ENCODE measurements at places on chromosomes 13 and 19.
A peak's percentile ranks its signal among the peaks of the same experiment; 100 is the strongest.

DNA sequence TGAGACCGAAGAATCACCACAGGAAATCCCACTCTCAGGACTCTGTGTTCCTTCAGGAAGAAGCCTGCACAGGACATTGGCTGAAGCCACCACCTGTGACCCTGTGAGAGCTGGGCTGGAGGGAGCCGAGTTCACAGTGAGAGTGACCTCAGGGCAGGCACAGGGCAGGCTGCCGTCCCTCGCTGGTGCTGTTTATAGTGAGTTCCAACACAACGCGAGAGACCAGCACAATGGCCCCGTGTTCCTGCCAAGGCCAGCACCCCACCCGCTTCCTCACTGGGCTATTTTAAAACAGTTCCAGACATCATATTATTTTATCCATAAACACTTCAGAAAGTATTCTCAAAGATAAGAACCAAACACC, 18.4 kb upstream of the GAS6 start:
- DNase-seq = no peak

GRCh38 chr13:91195789-91196188, 151.7 kb upstream of the MIR17HG start:
- DNase-seq = no peak

- no peak for DNase-seq
Measured at GRCh38 chr13:48078251-48078656, 16.6 kb downstream of the MED4 start.

GRCh38 chr13:97179501-97179900, 42.6 kb upstream of the MBNL2 start:
- DNase-seq = no peak

GRCh38 chr13:52780092-52780491, 40.5 kb upstream of the CNMD start:
- DNase-seq = no peak

DNA sequence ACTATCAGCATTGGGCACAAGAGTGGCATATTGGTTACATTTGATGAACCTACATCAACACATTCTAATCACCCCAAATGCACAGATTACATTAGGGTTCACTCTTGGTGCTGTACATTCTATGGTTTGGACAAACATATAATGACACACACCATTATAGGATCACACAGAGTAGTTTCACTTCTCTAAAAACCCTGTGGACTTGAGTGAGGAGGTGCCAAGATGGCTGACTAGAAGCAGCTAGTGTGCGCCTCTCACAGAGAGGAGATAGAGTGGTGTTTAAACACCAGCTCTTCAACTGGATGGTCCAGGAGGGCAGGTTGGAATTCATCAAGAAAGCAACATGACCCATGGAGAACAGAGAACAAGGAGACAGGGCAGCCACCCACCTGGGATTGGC, 265.6 kb downstream of the TDRD3 start:
- DNase-seq = no peak

- no peak for DNase-seq
Measured at GRCh38 chr13:112743451-112744167, 53.8 kb downstream of the ATP11A start.

- no peak for DNase-seq
Measured at GRCh38 chr19:1864480-1865171, 1.2 kb upstream of the KLF16 start.

- no peak for DNase-seq
Measured at GRCh38 chr13:24176351-24177101, 16.0 kb downstream of the SPATA13 start.

GRCh38 chr13:25227690-25228089, 55.6 kb upstream of the AMER2 start:
- DNase-seq = no peak

DNA sequence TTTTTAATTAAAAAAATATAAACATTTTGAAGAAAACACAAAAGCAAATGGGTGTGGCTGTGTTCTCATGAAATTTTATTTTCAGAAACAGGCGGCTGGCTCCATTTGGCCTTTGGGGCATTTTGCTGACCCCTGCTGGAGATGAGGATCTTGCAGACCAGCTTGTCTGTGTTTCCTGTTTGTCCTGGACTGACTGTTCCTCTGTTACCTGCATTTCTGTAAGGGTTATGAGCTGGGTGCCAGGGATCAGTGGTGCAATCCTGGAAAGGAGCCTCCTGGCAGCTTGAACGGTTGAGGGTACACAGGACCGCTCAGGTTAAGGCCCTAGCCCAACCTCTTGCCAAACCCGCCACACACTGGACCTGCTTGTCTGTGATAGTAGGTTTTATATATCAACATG, 49.9 kb downstream of the ZNF787 start:
- no peak for DNase-seq

GRCh38 chr13:100674572-100674871, at the start of gene TMTC4:
Gene TMTC4, minus strand, starts transcription at chr13:100674795. Its CDS starts 4,433 bp downstream, at chr13:100670362.
- no peak for DNase-seq

DNA sequence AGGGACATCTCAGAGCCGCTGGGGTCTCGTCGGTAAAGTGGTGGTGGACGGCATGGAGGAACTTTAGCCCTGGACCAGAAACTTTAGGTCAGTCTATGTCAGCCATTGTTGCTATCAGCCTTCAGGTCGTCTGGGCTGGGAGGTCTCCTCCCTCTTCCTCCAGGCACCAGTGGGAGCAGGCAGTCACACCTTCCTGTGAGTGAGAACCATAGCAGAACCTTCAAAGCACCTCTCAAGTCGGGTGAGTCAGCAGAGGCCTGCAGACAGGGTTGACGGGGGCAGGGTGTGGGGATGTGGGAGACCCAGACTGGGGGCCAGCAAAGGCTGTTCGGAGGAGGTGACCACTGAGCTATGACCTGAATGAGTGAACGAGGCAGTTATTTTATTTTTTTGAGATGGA, 15.4 kb upstream of the SBNO2 start:
- DNase-seq = peak; percentile 41

- DNase-seq = no peak
Measured at GRCh38 chr13:26951581-26952177, 191.1 kb upstream of the GPR12 start.

- no peak for DNase-seq
Measured at GRCh38 chr19:10625762-10626138, 397 bp downstream of the SLC44A2 start.

DNA sequence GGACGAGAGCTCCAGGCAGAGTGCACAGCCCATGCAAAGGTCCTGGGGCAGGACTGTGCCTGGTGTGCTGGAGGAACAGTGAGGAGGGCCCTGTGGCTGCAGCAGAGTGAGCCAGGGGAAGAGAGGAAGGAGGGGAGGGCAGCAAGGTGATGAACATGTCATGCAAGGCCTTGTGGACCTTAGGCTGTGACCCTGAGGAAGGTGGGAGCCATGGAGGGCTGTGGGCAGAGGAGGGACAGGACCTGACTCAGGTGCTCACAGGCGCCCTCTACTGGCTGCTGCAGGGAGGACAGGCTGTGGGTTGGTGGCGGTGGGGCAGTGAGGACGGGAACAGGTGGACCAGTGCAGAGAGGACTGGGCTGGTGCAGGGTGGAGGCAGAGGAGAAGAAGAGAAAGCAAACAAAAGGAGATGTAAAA, 170.3 kb downstream of the PTPRS start:
- no peak for DNase-seq

DNA sequence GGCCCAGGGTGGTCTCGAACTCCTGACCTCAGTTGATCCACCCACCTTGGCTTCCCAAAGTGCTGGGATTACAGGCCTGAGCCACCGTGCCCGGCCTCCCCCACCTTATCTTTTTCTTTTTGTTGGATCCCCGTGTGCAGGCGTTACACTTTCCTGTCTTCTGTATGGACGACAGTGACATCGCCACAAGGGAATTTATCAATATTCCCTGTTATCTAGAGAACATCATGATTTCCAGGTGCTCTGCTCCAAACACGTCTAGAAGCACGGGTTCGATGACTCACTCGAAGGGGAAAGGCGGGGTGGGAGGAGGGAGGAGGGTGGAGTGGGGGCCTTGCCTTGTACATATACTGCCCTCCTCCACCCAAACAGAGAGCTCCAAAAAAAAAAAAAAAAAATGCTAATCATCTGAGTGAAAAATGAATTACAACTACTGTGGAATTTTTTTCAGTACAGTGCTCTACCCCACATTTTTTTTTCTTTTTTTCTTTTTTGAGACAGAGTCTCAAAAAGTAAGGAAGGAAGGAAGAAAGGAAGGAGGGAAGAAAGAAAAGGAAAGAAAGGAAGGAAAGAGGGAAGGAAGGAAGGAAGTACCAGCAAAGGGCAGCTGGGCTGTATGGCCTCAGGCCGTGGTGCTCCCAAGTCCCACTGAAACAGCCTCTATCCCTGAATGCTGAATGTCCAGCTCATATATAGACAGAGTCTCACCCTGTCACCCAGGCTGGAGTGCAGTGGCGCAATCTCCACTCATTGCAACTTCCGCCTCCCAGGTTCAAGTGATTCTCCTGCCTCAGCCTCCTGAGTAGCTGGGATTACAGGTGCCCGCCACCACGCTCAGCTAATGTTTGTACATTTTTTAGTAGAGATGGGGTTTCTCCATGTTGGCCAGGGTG, 36.8 kb downstream of the INSR start:
- peak; percentile 2 for DNase-seq

DNA sequence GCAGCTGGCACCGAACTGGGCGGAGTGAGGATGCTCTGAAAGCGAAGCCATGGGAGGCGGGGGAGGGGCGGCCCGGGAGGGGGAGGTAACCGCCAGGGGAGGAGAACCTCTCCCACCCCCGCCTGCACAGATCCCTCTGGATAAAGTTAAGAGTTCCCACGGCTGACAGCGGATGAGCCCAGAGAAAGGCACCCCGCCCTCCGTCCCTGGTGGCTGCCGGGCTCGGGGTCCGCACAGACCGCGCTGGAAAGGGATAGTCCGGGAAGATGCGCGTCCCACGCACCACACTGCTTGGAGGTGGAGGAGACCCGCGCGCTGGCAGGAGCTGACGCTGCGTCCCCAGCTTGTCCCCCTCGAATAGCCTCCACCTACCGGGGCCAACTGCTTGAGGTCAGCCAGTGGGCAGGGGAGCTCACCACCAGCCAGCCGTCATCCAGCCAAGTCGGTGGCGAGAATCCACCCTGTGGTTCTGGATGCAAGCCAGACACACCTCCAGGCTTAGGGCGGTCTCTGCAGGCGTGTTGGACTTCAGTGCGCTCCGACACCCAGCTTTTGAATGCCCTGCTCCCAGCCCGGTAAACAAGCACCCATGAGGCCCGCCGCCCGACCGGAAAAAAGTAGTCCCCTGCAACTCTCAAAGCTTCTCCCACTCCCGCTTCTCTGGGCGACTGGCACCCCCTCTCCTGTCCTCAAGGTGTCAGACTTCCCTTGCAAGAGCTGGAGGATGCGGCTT, at the start of gene TRPC4:
TSS of gene TRPC4 (minus strand) at position 17 of the 733 bp plus-strand sequence. CDS start 86,439 bp downstream, outside the sequence.
- DNase-seq = peak; percentile 35

- no peak for DNase-seq
Measured at GRCh38 chr13:105047676-105048295, 1487.7 kb downstream of the EFNB2 start.

GRCh38 chr19:5949792-5950305, 28.1 kb downstream of the RANBP3 start:
- no peak for DNase-seq

- no peak for DNase-seq
Measured at GRCh38 chr13:40438022-40438680, 228.3 kb downstream of the FOXO1 start.

GRCh38 chr19:56933014-56933705, 92.6 kb upstream of the PEG3 start:
- DNase-seq = no peak

DNA sequence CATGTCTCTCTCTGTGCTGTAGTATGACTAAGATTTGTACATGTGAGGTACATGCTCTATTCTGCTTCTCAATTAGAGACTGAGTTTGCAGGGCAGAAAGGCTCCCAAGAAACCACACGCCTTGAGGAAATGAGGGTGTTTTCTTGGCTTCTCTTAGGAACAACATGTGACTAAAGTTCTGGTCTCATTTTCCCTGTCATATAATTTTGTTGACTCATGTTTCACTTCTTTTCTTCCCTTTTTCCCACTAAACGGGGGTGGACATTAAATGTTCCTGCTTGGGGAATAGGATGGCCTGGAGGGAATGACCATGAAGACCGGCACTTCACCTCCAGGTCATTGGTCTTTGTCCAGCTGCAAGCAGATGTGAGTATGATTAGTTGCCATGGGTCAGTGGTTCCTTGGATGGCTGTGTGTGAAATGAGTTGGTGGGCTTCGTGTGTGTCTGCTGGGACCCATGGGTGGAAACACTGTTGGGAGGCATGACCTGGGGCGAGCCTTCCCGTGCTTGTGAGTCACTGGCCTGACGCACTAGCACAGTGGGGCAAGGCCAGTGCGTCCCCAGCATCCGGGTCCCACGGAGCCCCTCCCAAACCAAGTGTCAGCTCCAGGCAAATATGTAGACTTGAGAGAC, 56.6 kb downstream of the COL4A1 start:
- no peak for DNase-seq

GRCh38 chr13:78020861-78021260, 102.2 kb upstream of the EDNRB start:
- DNase-seq = no peak

- DNase-seq = no peak
Measured at GRCh38 chr19:50486823-50487515, 10.3 kb upstream of the GARIN5A start.

GRCh38 chr13:52359534-52359933, 46.4 kb downstream of the THSD1 start:
- no peak for DNase-seq

DNA sequence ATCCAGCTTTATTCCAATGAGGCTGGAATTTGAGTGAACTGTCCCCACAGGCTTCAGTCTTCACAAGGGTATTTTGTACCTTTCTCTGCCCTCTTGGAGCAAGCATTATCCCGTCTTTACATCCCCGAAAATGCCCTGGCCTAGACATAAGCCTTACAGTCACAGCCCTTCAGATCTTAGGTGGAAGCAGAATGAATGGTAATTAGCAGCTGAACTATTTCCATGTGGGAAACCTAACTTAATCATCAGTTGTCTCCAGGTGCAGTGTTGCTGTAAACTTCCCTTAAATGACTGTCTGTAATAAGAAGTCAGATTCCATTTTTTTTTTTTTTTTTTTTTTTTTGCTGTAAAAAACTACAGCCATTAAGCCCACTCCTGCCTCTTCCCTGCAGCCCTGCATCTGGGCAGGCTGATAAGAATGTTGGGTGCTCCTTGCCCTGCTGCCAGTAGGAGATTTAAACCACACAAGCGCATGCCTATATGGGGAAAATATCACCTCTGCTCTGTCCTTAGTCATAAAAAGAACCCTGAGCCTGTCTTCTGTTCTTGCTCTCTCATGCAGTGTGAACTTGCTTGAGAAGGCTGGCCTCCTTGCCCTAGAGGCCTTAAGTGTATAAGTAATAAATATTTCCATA, 426.8 kb upstream of the SLITRK5 start:
- DNase-seq = peak; percentile 74

DNA sequence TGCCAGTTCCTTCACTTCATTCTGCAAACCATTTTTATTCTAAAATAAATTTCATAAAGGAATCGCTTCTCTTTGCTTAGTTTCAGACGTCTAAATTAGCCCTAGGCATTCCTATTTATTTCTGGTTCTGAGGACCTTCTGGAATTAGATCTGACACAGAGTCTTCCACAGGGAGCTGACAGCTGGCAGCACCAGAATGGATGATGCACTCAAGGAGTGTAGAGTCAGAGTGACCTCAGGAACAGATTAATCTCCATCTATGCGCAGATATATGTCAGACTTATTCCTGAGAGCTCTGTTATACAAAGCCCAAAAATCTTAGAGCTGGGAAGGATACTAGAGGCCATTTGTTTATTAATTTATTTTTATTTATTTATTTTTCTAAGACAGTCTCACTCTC, 450.8 kb downstream of the HS6ST3 start:
- DNase-seq = no peak

GRCh38 chr13:65461590-65461989, 1768.5 kb downstream of the PCDH9 start:
- DNase-seq = no peak

- DNase-seq = no peak
Measured at GRCh38 chr13:111152844-111153243, 37.7 kb downstream of the ARHGEF7 start.
